Effector memory CD4-positive, alpha-beta T cell (primary cell): ENCODE measurements at places on chromosomes 3 and 15.
A peak's percentile ranks its signal among the peaks of the same experiment; 100 is the strongest.

- no peak for DNase-seq
- no peaks in the 10 kb centered on the region for H3K4me1 ChIP-seq
- no peaks in the 10 kb centered on the region for H3K36me3 ChIP-seq
- H3K27me3 ChIP-seq: no peaks in the 10 kb centered on the region
- no peak overlapping the region for H3K4me3 ChIP-seq
These were observed 37.5 kb upstream of the CHST2 start for GRCh38 chr3:143081844-143082778.

DNA sequence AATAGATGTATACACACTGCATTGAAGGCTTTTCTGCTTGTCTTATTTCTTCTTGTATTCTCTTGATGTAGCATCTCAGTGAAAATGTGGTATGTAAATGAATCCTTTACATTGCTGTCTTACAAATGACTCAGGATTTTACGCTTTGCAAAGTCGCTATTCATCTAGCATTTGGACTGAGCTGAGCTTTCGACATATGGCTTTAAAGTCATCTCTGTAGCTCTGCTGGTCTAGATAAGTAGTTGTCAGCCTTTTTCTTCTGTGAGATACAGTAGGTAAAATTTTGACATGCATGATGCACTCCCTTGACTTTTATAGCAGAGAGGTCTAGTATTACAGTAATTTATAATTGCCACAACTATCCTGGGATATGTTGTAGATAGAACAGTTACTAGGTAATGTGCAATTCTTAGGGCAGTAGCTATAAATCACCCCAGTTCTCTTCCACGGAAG lies 16.8 kb downstream of the MEF2A start:
- no peaks in the 10 kb centered on the region for H3K4me1 ChIP-seq
- H3K27me3 ChIP-seq: no peaks in the 10 kb centered on the region
- no peak for DNase-seq
- no peak overlapping the region for H3K27ac ChIP-seq
- no peak overlapping the region for H3K4me3 ChIP-seq
- no peaks in the 10 kb centered on the region for H3K36me3 ChIP-seq

DNA sequence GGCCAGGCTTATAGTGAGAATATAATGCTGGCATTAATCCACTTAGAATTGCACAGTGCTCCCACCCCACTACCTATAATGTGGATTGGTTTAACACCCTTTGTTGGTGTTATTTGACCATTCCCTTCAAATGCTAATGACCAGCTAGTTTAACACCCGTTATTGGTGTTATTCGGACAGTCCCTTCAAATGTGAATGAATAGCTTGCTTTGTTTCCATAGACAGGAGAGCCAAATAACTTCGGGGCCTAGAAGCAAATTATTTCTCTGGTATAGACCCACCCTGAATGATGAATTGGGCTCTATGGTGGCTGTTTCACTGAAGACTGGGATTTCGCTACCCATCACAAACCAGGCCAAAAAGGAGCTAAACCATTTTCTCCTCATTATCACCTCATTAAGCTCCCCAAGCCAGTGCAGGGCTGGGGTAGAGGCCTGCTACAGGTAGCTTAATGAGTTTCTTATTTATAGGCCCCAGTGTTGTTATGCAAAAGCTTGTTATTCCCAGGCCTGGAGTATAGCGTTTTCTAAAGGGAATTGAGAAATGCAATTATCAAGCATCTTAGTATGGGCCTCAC lies 494.1 kb upstream of the DPH6 start:
- H3K27ac ChIP-seq: no peak overlapping the region
- no peaks in the 10 kb centered on the region for H3K4me1 ChIP-seq
- no peak for DNase-seq

DNA sequence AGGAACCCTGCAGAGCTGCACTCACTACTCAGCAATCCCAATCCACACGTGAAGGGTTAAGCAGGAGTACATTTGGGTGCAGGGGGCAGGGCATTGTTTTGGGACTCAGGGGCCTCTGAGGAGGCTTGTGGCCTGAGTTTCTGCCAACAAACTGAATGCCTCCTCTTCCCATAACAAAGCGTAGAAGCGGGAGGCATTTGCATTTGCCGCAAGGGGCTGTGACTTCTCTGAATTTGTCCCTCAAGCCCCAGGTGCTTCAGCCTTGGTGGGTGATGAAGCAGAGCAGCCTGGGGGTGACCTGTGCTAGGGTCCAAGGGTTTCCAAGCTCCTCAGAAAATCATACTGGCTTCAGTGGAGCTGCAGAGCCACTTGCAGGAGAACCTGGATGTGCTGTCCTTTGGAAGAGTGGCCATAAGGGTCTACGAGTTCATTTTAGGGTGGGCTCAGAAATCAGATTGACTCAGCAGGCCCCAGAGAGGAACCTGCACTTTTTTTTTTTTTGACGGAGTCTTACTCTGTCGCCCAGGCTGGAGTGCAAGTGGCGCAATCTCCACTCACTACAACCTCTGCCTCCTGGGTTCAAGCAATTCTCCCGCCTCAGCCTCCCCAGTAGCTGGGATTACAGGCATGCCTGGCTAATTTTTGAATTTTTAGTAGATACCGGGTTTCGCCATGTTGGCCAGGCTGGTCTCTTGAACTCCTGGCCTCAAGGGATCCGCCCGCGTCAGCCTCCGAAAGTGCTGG lies 1.4 kb upstream of the RPSA start:
- H3K27me3 ChIP-seq: no peaks in the 10 kb centered on the region
- peaks cover 18% of the 10 kb centered on the region for H3K36me3 ChIP-seq
- DNase-seq: no peak

- H3K4me3 ChIP-seq: no peak overlapping the region
- H3K36me3 ChIP-seq: no peaks in the 10 kb centered on the region
- no peak for DNase-seq
- H3K4me1 ChIP-seq: no peaks in the 10 kb centered on the region
These were observed 22.6 kb upstream of the LYSMD4 start for GRCh38 chr15:99755692-99756409.

GRCh38 chr3:9820946-9821345 lies 10.9 kb downstream of the TTLL3 start:
- no peaks in the 10 kb centered on the region for H3K4me1 ChIP-seq
- no peak for DNase-seq
- no peaks in the 10 kb centered on the region for H3K27me3 ChIP-seq
- H3K4me3 ChIP-seq: no peak overlapping the region
- no peak overlapping the region for H3K27ac ChIP-seq

DNA sequence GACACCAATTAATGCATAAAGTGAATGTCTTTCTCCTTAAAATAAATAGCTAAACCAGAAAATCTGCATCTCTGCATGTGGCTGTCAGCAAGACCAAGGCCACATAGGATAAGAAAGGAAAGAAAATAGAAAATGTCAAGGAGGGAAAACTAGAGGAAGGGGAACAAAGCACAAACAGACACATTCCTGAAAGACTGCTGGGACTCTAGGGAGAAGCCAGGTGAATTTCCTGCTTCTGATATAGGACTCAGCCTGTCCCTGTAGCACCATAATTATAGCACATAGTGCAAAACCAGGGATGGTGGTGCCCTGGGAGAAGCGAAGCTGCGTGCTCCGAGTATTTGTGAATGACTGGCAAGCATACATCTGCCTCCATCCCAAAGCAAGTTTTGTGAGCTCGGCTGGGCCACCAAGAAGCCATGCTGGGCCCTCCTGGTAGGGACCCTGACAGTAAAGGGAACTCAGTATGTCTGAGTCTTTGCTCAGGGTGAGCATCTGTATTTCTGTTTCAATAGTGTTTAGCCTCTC lies 14.2 kb downstream of the FSTL1 start:
- no peak for DNase-seq
- H3K27ac ChIP-seq: no peak overlapping the region
- H3K36me3 ChIP-seq: no peaks in the 10 kb centered on the region
- no peaks in the 10 kb centered on the region for H3K4me1 ChIP-seq
- no peaks in the 10 kb centered on the region for H3K27me3 ChIP-seq
- H3K4me3 ChIP-seq: no peak overlapping the region

- H3K4me1 ChIP-seq: no peaks in the 10 kb centered on the region
- H3K27me3 ChIP-seq: no peaks in the 10 kb centered on the region
- no peaks in the 10 kb centered on the region for H3K36me3 ChIP-seq
- no peak for DNase-seq
- H3K27ac ChIP-seq: no peak overlapping the region
These were observed 34.4 kb downstream of the FSIP1 start for GRCh38 chr15:39748276-39748675.

- no peak overlapping the region for H3K27ac ChIP-seq
- peaks cover 4% of the 10 kb centered on the region for H3K4me1 ChIP-seq
- H3K36me3 ChIP-seq: no peaks in the 10 kb centered on the region
These were observed 8.7 kb downstream of the ZDHHC19 start for GRCh38 chr3:196202516-196202970.

GRCh38 chr3:40024526-40024925 lies 215.1 kb downstream of the MYRIP start:
- H3K4me3 ChIP-seq: no peak overlapping the region
- H3K27ac ChIP-seq: no peak overlapping the region
- no peak for DNase-seq
- no peaks in the 10 kb centered on the region for H3K27me3 ChIP-seq
- H3K4me1 ChIP-seq: no peaks in the 10 kb centered on the region

GRCh38 chr3:122349171-122349570 lies 24.1 kb downstream of the CSTA start:
- no peaks in the 10 kb centered on the region for H3K4me1 ChIP-seq
- H3K27ac ChIP-seq: no peak overlapping the region
- H3K36me3 ChIP-seq: no peaks in the 10 kb centered on the region
- no peak overlapping the region for H3K4me3 ChIP-seq
- H3K27me3 ChIP-seq: no peaks in the 10 kb centered on the region

DNA sequence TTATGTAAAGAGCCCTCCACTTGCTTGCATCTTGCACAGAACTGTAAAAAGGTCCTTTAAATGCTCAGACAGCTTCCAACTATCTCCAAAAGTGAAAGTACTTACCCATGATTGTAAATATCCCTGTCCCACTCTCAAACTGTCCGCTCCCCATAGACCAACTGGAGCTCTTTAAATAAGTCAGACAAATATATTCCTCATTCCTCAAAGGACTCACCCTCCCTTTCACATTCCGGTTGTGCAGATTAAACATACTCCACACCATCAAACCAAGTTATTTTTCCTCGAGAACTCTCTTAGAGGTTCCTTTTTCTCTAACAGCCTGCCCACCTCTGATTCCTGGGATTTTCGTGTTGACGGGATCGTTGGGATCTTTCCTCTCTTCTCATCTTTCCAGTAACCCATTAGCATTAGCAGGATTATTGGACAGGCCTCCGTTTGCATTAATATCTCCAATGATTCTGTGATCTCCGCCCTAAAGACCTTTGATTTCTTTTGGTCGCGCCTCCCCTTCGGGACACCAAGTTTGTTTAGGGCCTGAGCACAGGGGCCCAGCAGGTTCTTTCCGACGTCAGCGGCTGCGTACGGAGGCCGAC lies 763 bp downstream of the GOLGB1 start:
- H3K36me3 ChIP-seq: no peaks in the 10 kb centered on the region
- peak overlapping the region; percentile 85 for H3K4me3 ChIP-seq
- H3K27me3 ChIP-seq: no peaks in the 10 kb centered on the region
- peak overlapping the region; percentile 95 for H3K27ac ChIP-seq
- no peak for DNase-seq

DNA sequence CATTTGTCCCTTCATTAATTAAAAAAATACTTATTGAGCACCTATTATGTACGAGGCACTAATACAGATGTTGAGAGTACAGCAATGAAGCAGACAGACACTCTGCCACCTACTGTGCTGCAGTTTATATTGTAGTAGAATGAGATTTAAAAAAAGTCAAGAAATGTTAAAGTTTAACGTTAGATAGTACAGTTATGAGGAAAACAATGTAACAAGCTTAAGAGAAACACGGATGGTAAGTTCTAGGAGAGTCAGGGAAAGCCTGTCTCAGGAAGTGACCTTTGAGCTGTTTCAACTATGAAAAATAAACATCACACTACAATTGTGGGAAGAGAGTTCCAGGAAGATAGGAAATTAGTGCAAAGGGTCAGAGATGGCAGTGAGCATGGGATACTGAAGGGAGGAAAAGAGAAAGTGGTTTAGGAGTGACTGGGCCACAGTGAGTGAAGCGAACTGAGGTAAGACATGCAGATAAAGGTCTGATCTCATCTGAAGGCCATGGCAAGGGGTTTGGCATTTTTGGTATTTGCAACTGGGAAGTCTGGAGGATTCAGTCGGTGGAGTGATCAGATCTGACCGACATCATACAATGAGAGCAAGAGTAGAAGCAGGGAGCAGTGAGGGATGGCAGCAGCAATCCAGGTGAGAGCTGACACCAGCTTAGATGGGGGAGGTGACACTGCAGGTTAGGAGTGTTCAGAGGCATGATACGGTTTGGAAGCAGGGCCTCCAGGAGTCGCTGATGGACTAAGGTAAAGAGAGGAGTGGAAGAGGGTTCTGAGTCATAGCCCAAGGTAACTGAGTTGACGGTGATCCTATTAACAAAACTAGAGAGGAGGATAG lies 28.5 kb downstream of the PLSCR4 start:
- H3K36me3 ChIP-seq: no peaks in the 10 kb centered on the region
- no peaks in the 10 kb centered on the region for H3K27me3 ChIP-seq
- no peak overlapping the region for H3K27ac ChIP-seq
- DNase-seq: no peak
- H3K4me1 ChIP-seq: no peaks in the 10 kb centered on the region

GRCh38 chr15:32786906-32787305 lies 69.1 kb downstream of the GREM1 start:
- peaks cover 3% of the 10 kb centered on the region for H3K36me3 ChIP-seq
- no peaks in the 10 kb centered on the region for H3K4me1 ChIP-seq
- no peak overlapping the region for H3K4me3 ChIP-seq

GRCh38 chr3:171649911-171650592 lies 160.2 kb downstream of the PLD1 start:
- H3K4me3 ChIP-seq: no peak overlapping the region
- DNase-seq: no peak
- no peaks in the 10 kb centered on the region for H3K27me3 ChIP-seq
- H3K27ac ChIP-seq: no peak overlapping the region
- no peaks in the 10 kb centered on the region for H3K36me3 ChIP-seq
